Activated T-cell treated with anti-CD3 and anti-CD28 coated beads for 48 hours (primary cell): ENCODE measurements at places on chromosomes 2 and 18.

- no peak for DNase-seq
Observed at GRCh38 chr2:151193576-151193975, 68.1 kb downstream of the RBM43 start.

- DNase-seq = no peak
Observed at GRCh38 chr18:76363436-76364120, 131.5 kb downstream of the ZNF516 start.

DNA sequence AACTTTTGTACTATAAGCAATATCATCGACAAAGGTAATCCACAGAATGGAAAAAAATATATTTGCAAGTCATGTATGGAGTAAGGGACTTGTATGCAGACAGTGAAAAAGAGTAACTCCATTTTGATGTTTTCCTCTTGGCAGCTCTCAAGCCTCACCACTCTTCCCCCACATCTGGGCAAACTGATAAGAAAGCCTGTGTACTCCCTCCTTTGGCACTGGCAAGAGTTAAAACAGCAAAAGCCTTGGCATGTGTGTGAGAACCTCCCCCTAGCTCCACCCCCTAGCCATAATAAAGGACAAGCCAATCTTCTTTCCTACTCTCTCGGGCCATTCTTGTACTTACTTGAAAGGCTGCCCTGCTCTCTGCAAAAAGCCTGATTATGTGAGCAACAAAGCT, 335.2 kb downstream of the LRATD1 start:
- DNase-seq = no peak

DNA sequence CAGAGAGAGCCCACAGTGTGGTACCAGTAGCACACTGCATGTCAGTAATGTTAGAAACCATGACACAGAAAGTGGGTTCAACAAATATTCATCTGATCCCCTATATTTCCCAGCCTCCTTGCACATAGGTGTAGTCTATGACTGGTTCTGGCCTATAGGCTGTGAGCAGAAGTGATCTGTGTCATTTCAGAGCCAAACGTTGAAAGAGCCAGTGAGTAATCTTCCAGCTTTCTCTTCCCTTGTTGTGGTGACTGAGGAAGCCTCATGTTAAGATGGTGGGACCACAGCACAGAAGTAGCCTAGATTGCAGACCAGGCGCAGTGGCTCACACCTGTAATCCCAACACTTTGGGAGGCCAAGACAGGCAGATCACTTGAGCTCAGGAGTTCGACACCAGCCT, 4.1 kb downstream of the TMEM237 start:
- no peak for DNase-seq

DNA sequence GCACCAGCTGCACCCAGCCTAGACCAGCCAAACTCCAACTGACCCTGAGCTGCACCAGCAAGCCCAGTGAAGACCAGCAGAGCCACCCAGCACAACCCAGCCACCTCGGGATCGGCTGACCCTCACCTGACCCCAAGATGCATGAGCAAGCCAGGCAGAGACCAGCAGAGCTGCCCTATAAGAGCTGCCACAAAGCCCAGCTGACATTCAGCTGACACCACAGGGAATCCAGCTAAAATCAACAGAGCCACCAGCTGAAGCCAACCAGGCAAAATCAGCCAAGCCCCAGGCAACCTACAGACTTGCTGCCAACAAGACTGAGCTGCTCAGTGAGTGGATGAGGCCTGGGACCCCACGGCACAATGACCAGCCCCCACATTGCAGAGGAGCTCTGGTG, 54.6 kb downstream of the CYP27C1 start:
- DNase-seq = no peak

- peak; percentile 2 for DNase-seq
Observed at GRCh38 chr18:52339891-52340371, at the start of gene DCC. DCC (plus strand) TSS chr18:52340197; CDS start chr18:52340788, 591 bp downstream.

DNA sequence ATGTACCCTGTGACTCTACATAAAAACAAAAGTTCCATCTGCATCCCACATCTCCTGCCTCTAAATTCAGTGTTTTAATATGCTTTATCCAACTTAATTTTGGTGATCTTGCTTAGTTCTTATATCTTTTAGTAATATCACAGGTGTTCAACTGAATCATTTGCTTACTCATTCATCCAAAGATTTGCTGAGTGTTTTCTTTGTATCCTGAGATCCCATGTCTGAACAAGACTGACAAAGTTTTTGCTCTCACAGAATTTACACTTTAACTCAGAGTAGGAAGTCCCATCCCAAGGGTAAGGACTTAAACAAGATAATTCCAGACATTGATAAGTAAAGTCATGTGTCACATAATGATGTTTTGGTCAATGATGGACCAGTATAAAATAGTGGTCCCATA, 87.0 kb downstream of the FSIP2 start:
- no peak for DNase-seq

GRCh38 chr2:228474466-228474865, 293.0 kb upstream of the SPHKAP start:
- DNase-seq = no peak

DNA sequence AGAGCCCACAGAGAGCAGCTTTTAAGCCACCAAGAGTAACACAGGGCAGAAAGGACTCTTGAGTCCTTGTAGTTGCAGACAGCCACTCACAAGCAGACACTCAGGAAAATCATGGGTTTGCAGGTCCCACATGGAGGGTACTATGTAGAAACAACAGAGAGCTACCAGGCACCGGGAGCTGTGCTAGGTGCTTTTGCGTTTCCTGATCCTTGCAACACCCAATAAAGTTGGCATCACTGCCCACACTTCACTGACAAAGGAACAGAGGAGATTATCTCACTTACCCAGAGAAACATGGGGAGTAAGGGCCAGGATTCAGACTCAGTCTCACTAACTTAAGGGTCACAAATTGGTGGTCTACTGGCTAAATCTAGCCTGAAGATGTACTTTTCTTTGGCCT, 32.5 kb upstream of the BZW1 start:
- no peak for DNase-seq

DNA sequence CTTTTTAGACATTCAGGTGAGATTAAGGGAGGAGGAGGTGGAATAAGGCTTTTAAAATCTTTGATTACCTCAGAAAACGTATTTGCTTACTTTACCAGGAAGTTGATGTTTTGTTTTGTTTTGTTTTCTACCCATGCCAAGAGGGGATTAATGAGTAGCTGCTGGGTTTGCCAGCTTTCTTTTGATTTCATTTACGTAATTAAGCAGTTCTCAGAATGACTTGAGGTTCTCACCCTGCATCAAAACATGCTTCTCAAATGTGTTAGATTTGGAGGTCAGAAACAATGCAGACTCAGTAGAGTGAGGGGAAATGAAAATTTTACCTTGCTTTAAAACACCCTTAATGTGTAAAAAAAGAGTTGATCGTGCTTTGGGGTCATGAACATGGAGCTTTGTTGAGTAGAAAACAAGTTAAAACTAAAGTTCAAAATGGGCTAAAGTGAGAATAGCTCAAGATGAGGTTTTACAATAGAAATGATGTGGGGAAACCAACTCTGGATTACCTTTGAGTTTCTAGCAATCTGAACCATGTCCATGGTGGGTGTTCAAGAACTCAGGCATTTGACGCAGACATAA, 217.1 kb upstream of the EPAS1 start:
- no peak for DNase-seq

DNA sequence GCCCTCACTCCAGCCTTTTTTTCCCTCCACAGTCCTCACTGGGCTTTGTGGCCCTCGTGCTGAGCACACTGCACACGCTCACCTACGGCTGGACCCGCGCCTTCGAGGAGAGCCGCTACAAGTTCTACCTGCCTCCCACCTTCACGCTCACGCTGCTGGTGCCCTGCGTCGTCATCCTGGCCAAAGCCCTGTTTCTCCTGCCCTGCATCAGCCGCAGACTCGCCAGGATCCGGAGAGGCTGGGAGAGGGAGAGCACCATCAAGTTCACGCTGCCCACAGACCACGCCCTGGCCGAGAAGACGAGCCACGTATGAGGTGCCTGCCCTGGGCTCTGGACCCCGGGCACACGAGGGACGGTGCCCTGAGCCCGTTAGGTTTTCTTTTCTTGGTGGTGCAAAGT, 39.4 kb downstream of the STEAP3 start:
- DNase-seq = no peak

- no peak for DNase-seq
Observed at GRCh38 chr2:12539776-12540562, 176.8 kb upstream of the TRIB2 start.

DNA sequence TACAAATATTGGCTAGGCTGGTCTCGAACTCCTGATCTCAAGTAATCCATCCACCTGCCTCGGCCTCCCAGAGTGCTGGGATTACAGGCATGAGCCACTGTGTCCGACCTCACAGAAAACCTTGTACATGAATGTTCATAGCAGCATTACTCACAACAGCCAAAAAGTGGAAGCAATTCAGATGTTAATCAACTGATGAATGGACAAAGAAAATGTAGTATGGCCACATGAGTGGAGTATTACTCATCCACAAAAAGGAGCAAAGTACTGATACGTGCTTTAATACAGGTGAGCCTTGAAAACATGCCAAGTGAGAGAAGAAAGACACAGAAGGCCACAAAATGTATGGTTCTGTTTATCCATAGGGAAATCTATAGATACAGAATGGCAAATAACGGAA, 20.6 kb downstream of the CEP192 start:
- no peak for DNase-seq

DNA sequence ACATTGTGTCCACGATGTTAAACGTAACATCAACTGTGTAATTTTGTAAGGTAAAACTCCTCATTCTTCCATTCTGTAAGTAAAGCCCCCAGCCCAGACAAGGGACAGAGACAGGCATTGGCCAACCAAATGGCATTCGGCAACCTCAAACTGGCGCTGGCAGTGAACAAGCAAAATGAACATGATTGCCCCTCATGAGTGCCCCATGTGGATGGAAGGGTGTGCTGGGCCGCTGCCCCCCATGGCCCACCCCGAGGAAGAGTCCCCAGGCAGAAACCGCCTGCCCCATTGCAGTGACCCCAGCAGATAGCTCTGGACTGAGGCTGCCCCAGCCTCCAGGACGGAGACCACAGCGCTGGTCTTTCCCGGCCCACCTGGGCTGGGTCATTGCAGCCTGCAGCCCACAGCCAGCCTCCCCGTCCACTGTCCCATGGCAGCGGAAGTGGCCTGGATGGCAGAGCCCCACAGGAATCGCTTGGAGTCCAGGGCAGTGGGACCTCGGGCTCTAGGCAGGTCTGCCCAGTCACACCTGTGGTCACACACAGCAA, 220.2 kb downstream of the HDAC4 start:
- DNase-seq = no peak

GRCh38 chr2:40592218-40592617, 140.3 kb upstream of the SLC8A1 start:
- no peak for DNase-seq

GRCh38 chr18:8030201-8030600, 463.1 kb downstream of the PTPRM start:
- DNase-seq = no peak

- DNase-seq = no peak
Observed at GRCh38 chr2:231469583-231469950, 5.3 kb upstream of the NCL start.

DNA sequence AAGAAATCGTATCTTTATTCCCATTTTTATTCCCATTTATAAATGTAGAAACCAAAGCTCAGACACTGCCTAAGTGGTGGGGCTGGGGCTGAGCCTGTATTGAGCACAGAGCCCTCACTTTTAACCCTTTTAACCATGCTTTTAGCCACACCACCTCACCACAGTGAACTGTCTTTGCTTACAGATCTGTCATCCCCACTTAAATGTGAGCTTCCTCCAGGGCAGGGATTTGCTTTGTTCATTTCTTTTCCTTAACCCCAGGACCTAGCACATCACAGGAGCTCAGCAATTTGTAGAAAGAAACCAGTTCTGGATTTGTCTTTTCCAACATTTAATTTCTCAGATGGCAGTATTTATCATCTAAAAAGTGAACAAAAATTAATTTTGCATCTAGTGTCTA, 2.2 kb downstream of the BOD1L2 start:
- DNase-seq = no peak

DNA sequence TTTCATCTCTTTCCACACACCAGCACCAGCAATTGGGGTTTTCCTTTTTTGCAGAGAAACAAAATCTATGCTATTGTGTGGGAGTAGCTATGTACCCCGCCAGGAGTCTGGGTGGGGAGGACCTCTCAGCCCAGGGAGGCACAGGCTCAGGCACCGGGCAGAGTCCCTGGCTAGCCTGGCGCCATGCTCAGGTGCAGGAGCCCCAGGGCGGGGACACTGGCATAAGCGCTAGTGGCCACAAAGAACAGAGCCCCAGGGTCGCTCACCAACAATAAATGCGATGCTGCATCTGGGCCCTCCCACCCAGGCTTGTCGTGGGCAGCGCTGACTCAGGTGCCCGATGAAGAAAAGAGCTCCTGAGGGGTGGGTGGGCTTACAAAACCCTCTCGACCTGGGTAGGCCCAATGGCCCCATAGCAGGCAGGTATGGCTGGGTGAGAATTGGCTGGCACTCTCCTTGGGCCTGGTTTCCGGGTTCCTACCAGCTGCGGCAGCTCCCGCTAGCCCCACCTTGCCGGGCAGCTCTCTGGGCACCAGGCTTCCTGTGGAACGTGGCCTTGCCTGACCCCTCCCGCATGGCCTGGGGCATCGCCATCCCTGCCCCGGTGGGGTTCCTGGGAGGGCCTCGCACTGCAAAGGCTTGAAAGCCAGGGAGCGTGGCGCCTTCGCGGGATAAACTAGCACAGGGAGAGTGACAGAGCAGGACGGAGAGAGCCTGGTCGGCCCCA, 31.8 kb upstream of the COL6A3 start:
- no peak for DNase-seq

- DNase-seq = no peak
Observed at GRCh38 chr2:32812316-32812715, 134.4 kb upstream of the LTBP1 start.

DNA sequence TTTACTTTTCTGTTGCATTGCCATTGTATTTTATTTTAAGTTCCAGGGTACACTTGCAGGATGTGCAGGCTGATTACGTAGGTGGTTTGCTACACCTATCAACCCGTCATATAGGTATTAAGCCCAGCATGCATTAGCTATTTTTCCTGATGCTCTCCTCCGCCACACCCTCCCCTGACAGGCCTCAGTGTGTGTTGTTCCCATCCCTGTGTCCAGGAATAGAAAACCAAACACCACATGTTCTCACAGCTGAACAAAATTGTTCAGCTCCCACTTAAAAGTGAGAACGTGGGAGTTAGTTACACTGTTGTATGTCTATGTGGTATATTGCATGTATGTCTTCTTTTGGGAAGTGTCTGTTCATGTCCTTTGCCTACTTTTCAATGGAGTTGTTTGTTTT, 1631.7 kb downstream of the DPP10 start:
- DNase-seq = no peak

DNA sequence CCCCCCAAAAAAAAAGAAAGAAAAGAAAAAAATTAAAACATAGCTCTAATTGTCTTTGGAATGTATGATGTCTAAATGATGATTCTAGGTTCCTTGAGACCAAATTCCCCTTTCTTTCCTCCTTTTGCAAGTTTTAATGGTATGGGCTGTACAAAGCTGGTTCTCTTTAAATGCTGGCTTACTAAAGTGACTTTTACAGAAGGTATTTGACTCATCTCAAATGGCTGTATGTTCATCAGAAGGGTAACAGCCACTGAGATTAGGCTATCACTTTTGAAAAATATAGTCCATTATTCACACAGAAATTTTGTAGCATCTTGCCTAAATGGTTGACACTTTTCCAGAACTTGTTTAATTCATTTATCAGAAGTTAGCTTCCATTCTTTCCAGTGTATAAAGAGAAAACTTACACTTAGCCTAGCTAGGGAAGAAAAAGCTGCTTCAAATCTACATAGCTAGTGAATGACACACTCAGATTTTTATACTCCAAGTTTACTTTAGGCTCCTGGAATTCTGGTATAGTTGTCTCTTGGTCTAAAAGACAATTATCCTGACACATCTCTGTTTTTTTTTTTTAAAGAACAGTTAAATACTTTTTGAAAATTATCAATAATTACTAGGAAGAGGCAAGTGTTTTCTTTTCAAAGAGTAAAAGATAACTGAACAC, 622.6 kb downstream of the LRP1B start:
- DNase-seq = no peak

- no peak for DNase-seq
Observed at GRCh38 chr2:126788113-126788512, 110.6 kb upstream of the TEX51 start.
